HFFc6 (cell line): ENCODE measurements at places on chromosomes 1 and 21. TPM values are rescaled to one million over a fixed set of nuclear protein-coding genes. Genes with fewer than 3 reads are reported as not detected.

DNA sequence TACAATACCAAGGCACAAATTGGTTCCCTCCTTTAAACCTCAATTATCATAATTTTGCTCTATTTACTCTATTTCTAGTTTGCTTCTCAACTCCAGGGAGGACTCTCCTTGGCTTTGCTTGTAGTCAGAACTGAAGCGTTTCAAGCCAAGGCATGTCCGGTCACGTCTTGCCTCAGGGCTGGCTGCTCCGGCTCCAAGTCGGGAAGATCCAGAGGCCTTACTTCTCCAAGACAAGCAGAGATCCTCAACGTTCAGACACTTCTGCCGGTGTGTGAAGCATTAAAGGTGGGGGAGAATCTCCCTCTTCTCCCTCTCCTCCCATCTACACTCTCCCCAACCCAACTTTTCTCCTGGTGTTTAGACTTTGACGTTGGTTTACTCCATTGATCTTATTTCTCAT is 7.2 kb upstream of the HHAT start:
- no peak for DNase-seq

DNA sequence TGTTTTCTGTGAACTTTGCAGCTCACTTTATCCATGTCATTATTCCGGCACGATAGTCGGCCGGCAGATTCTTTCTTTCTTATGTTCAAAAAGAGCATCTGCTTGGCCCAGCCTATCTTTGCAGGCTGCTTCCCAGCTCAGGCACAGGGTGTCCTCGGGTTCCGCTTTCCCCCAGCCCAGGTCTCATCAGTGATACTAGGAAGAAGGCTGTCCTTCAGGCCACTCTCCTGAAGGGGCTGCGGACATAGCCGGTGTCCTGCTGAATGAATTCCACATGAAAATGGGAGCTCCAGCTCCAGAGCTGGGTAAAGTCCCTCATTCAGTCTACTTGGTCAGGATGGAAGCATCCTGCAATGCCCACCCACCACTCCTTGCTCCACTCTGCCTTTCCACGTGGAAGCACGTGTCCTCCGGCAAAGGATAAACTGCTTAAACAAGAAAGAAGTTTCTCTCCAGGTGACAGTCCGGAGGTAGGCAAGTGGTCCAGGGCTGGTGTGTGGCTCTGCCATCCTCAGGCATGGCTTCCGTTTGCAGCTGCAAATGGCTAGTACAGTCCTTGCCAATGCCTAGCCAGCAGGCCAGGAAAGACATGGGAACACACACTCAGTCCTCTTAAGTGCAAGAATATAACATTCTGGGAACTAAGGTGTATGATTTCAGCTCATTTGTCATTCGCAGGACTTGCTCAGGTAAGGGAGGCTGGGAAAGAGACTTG is 161.0 kb downstream of the TRIM33 start:
- no peak for DNase-seq

- DNase-seq, result no peak
Observed at GRCh38 chr1:27058966-27059669, 46.5 kb upstream of the TENT5B start.

DNA sequence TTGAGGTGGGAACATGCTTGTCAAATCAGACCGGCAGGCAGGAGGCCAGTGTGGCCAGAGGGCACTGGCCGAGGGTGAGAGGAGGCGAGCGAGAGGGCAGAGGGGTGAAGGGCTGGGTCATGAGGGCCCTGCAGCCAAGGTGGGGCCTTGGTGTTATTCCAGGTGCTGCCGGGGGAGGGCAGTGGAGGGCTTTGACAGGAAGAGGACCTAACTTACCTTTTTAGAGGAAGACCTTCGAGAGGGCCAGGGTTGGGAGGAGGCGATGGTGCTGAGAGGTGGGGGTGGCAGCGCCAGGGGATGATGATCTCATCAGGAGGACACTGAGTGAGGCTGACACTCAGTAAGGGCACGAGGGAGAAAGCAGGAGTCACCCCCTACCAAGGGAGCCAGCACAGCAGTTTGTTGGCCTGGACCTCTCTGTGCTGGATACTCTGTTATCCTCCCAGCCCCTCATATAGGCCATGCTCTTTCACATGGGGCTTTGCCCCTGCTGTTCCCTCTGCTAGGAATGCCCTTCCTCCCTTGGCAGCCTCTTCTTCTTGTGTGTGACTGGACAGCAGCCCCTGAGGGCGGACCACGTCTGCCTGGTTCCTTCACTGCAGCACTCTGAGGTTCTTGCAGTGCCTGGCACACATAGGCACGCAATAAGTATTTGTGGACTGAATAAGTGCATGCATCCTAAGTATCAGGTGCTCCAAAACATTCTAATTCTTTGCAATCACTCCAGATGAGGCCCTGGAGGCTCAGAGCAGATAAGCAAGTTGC is 7.5 kb upstream of the TTC22 start:
- DNase-seq, result no peak

Gene OR2L13
- total RNA-seq, result not detected in 2 replicates

DNA sequence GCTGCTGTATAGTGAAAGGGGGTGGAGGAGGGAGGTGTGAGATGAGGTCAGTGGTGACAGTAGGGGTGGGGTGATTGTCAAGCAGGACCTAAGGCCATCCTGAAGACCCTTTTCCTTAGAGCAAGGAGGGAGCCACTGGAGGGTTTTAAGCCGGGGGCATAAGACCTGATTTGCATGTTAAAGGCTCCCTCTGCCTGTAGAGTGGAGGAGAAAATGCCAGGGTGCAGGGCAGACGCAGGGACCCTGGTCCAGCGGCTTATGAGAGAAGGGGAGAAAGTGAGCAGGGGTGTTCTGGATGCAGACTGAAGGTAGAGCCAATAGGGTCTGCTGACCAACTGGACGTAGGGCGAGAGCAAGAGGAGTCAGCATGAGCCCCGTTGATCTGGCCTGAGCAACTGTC is 154.1 kb downstream of the TRABD2B start:
- DNase-seq, result no peak

Gene TMEM269
- not detected in 2 replicates for total RNA-seq

GRCh38 chr21:34811368-34811767 is 142.6 kb downstream of the CLIC6 start:
- DNase-seq, result no peak

DNA sequence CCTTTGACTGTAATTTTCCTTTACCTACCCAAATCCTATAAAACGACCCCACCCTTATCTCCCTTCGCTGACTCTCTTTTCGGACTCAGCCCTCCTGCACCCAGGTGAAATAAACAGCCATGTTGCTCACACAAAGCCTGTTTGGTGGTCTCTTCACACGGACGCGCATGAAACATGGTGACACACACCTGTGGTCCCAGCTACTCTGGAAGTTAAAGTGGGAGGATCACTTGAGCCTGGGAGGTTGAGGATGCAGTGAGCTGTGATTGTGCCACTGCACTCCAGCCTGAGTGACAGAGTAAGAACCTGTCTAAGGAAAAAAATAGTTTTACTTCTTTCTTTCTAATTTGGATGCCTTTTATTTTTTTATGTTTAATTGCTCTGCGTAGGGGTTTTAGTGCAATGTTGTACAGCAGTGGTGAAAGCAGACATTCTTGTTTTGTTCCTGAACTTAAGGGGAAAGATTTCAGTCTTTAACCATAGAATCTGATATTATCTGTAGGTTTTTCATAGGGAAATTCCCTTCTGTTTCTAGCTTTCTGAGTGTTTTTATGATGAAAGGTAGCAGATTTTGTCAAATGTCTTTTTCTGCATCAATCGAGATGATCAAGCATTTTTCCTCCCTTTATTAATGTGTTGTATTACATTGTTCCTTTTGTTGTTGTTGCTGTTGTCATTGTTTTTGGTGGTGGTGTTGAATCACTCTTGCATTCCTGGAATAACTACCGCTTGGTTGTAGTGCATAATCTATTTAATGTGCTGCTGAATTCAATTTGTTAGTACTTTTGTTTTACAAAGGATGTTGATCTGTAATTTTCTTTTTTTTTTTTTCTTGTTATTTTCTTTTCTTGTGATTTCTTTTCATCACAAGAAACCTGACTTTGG is 497.4 kb downstream of the DISC1 start:
- no peak for DNase-seq

Gene RGS1
- not detected in 3 replicates for total RNA-seq
